ENCODE measurements at places on chromosomes 7 and 10. TPM values are rescaled to one million over a fixed set of nuclear protein-coding genes. Genes with fewer than 3 reads are reported as not detected.

CFAP70 gene
- 0.92 TPM for total RNA-seq

MYO1G gene
- total RNA-seq, result under 0.01 TPM

LIPM gene
- not detected for total RNA-seq

AIFM2 gene
- 8.4 TPM for total RNA-seq

USP6NL gene
- 8.7 TPM for total RNA-seq

DGKB gene
- 0.14 TPM for total RNA-seq

SEMA3E gene
- total RNA-seq, result 2.0 TPM

CLDN3 gene
- total RNA-seq, result not detected

GIMAP1 gene
- total RNA-seq, result under 0.01 TPM

LBX1 gene
- not detected for total RNA-seq

SEMA3D gene
- total RNA-seq, result 12.1 TPM

GUSB gene
- total RNA-seq, result 15.8 TPM

AGR2 gene
- total RNA-seq, result not detected

RPEL1 gene
- total RNA-seq, result under 0.01 TPM

CC2D2B gene
- 0.14 TPM for total RNA-seq

CABCOCO1 gene
- 0.83 TPM for total RNA-seq

CFAP69 gene
- 7.7 TPM for total RNA-seq

FBXO24 gene
- total RNA-seq, result 0.28 TPM

GDF2 gene
- not detected for total RNA-seq

CYP3A7 gene
- total RNA-seq, result 0.14 TPM

SLC13A1 gene
- not detected for total RNA-seq

SFXN4 gene
- total RNA-seq, result 9.5 TPM

CAV2 gene
- 47.8 TPM for total RNA-seq

BAMBI gene
- 33.4 TPM for total RNA-seq

SPAG6 gene
- total RNA-seq, result not detected

CH25H gene
- total RNA-seq, result 0.55 TPM

NT5C3A gene
- total RNA-seq, result 13.7 TPM

MACROH2A2 gene
- 5.8 TPM for total RNA-seq

MBL2 gene
- not detected for total RNA-seq

TBXAS1 gene
- 0.92 TPM for total RNA-seq

CYTH3 gene
- 32.1 TPM for total RNA-seq

NDUFB2 gene
- total RNA-seq, result 147 TPM

GDI2 gene
- total RNA-seq, result 434 TPM

STEAP1 gene
- 30.2 TPM for total RNA-seq

CHN2 gene
- 0.71 TPM for total RNA-seq

XRCC2 gene
- total RNA-seq, result 0.43 TPM

FAM25A gene
- not detected for total RNA-seq

All from smooth muscle cell of bladder (primary cell).